ENCODE measurements at places on chromosomes 1 and 21. TPM values are rescaled to one million over a fixed set of nuclear protein-coding genes. Genes with fewer than 3 reads are reported as not detected.

Gene LEPR
- 1.9 TPM for total RNA-seq

Gene RCSD1
- total RNA-seq = not detected

- no peak overlapping the region for H3K27ac ChIP-seq
- H3K4me1 ChIP-seq = no peaks in the 10 kb centered on the region
- no peak for DNase-seq
- H3K36me3 ChIP-seq = no peaks in the 10 kb centered on the region
- no peak overlapping the region for H3K4me3 ChIP-seq
- H3K27me3 ChIP-seq = no peaks in the 10 kb centered on the region
Measured at GRCh38 chr1:230794431-230794830, 47.2 kb downstream of the CAPN9 start.

DNA sequence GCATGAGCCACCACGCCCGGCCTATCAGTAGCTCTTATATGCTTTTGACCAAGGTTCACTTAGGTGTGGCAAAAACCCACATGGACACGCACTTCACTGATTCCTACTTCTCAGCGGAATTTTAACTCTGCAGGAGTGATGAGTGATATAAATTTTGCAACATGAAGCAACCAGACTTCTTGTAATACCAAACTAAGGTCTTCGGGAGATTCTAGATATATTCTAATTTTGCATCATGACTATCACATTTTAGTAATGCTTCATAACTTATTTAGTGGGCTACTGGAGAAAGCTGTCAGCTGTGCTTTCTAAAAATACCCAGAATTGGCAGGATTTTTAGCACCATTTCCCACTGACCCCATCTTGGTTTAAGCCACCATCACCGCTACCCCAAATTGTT lies 27.8 kb downstream of the RHCE start:
- H3K4me3 ChIP-seq = no peak overlapping the region
- no peaks in the 10 kb centered on the region for H3K4me1 ChIP-seq
- H3K27ac ChIP-seq = no peak overlapping the region

GRCh38 chr21:42190486-42190863 lies 28.5 kb upstream of the ABCG1 start:
- H3K27me3 ChIP-seq = no peaks in the 10 kb centered on the region
- H3K4me1 ChIP-seq = no peaks in the 10 kb centered on the region
- no peak overlapping the region for H3K4me3 ChIP-seq
- no peak overlapping the region for H3K27ac ChIP-seq

- H3K4me3 ChIP-seq = no peak overlapping the region
- H3K27ac ChIP-seq = no peak overlapping the region
- H3K36me3 ChIP-seq = no peaks in the 10 kb centered on the region
- no peaks in the 10 kb centered on the region for H3K4me1 ChIP-seq
Measured at GRCh38 chr1:97378596-97378995, 542.2 kb downstream of the DPYD start.

All from Caco-2 (cell line).